ENCODE measurements at places on chromosomes 5 and 9.

DNA sequence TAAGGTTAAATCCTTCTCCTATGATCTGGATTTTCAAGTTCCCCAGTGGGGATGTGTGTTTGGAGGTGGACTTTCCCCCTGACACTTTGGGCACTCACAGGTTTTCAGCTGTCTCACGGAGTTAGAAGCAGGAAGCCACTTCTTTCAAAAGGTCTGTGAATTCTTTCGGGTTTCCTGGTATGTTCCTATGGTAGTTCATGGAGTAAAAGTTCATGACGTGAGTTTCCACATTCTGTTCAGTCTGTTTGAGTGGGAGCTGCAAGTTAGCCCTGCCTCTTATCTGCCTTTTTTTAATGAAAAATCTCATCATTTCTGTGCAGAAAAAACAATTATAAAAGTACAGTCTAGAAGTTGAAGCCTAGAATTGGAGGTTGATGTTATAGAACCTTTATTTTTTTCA lies 24.9 kb upstream of the SNCAIP start:
- DNase-seq = no peak

- DNase-seq = no peak
These were observed 224.7 kb downstream of the NFIB start for GRCh38 chr9:14089051-14089803.

- DNase-seq = peak; percentile 4
These were observed 113.3 kb upstream of the SAP30L start for GRCh38 chr5:154332451-154332850.

DNA sequence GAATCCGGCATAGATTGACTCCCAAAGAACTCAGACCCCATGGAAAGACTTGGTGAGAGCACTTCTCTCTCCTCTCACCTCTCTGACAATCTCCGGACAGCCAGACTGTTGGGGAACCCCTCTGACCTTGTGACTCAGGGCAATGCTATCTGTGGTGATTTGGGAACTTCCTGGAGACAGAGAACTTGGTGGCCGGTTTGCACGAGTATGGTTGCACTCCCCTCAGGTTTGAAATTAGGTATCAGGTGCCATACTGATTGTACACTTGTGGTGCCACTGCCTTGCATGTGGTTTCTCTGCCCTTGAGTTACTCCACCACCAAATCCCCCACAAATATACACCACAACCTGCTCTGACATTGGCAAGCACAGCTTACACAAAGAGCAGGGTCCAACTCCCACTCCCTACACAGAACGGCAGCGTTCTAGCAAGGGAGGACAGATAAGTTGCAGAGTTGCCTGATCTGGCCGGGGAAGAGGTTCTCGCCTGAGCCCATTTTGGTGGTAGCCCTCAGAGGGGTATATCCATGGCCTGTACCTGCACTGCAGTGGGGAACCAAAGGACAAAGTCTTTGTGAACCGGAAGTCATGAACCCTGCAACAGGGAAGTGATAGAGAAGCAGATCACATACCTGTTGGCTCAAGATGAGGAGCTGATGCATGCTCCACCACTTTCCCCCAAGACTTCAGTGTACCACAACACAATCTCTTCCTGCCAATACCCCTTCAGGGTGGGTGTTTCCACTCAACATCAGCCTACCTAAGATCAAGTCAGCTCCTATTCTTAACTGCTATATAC lies 255.1 kb downstream of the MCTP1 start:
- no peak for DNase-seq

DNA sequence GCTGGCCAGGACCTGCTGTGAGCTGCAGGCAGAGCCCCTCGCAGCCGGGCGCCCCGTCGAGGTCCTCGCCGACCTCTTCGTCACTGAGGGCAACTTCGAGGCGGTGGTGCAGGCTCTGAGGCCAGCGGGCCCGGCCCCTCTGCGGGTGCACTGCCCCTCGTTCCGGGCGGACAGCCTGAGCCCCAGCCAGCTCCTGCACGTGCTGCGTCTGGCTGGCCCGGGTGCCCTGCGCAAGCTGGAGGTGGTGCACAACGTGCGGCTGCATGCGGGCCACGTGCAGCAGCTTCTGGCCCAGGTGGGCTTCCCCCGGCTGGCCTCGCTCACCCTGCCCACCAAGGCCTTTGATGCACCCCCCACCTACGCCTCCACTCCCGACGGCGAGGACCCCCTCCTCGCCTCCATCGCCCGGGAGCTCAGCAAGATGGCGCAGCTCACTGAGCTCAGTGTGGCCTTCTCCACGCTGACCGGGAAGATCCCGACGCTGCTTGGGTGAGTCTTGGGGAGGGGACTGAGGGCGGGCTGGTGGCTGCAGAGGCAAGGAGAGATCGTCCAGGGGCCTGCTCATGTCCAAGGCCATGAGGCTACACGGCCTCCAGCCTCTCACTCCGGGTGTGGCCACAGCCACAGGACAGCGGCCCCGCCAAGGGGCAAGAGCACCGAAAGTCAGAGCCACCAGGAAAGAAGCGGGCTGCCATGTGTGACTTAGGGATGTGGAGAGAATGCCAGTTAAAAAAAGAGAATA lies 825 bp downstream of the LRRC14B start:
- DNase-seq = no peak

- no peak for DNase-seq
These were observed 23.3 kb downstream of the PTGES2 start for GRCh38 chr9:128104171-128104618.

DNA sequence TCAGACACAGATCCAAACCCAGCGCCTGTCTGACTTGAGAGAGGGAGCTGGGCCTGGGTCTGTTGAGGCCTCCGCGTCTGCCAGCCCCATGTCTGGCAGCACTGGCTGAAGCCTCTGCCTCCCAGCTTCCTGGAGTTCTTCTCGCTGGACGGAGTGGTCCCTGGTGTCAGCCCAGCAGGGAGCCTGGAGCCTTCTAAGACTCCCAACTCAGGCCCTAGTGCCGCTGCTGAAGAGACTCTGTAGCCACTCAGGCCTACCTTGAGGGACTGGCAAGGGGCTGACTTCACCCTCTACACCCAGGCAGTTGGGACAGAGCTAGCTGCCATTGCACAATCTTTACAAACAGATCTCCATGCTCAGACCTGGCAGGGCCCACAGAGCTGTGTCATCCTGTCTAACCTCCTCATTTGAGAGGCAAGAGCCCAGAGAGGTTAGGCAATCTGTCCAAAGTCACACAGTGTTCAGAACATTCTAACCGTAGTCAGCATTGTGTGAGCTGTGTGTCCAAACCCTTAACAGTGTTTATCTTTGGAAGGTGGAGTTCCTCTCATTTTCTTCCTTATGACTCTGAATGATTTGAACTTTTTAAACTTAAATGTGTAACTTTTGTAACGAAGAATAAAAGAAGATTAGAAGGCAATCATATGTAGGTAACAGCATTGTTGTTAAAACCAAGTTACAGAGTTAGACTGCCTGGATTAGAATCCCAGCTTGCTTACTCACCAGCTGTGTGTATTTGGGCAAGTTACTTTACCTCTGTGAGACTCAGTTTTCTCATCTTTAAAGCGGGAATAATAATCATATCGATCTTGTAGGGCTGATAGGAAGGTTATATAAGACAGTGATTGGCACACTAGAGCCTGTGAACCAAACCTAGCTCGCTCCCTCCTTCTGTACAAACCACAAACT lies 4.6 kb upstream of the DUSP1 start:
- no peak for DNase-seq

DNA sequence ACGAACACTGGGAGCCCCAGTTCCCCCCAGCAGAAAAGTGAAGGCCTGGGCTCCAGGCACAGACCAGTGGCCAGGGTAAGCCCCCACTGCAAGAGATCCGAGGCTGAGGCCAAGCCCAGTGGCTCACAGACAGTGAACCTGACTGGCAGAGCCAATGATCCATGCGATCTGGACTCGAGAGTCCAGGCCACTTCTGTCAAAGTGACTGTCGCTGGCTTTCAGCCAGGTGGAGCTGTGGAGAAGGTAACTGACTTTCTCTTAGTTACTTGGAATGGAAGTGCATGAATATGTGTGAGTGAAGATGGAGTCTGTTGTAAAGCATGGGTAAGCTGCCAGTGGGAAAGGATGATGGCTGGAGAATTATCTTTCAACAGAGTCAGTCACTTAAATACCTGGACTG lies 99.7 kb downstream of the GOLPH3 start:
- no peak for DNase-seq

DNA sequence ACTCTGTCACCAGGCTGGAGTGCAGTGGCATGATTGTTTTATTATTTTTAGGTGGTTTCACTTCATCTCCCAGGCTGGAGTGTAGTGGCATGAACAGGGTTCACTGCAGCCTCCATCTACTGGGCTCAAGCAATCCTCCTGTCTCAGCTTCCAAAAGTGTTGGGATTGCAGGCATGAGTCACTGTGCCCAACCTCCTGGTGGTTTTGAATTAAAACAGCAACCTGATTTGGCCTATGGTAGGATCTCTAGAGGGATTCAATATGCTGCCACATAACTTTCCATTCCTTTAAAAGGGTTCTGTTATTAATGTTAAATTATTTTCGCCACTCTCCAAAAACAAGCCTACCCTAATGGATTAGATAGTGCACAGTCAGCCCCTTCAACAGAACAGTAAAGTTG lies 9.9 kb upstream of the HSPA4 start:
- DNase-seq = no peak

DNA sequence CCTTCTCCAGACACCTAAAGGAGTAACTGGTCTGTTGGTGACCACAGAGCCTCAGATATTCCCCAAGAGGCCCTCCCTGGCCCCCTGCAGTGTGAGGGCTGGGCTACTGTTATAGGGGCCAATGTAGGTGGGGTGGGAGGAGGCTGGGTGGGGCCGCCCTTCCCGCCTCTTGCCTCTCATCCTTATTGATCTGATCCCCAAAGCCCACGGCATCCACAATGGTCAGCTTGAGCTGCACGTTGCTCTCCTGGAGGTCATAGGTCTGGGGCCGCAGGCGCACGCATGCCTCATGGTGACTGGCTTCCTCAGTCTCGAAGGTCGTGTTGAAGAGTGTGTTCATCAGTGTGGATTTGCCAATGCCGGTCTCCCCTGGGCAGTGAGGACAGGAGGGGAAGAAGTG lies 13.0 kb downstream of the SEPTIN8 start:
- no peak for DNase-seq

DNA sequence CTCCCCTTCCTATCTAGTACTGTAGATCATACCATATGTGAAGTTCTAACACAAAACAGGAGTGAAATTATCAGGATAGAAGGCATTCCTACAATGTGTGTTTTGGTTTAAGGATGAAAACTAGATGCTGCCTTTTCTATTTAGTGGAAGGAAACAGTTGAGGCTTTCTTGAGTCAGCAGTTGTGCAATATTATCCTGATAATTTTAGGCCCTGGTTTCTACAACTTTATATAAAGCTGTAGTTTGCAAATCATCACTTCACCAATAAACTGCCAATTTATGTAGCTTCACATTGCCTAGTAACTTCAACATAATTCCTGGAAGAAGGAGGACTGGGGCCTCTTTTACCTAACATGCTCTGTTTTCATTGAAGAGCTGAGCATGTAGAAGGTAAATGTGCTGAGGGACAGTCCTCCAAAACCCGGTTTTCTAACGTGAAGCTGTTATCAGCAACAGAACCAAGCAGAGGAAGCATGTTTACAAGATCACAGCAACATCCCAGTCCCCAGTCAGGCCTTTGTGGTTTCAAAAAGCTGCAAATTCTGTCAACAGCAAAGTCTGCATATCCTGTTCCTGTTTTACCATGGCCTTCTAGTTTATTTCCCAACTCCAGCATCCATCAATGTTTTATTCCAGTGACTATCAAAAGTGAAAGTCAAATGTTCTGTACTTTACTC lies 513.4 kb upstream of the MEF2C start:
- no peak for DNase-seq

DNA sequence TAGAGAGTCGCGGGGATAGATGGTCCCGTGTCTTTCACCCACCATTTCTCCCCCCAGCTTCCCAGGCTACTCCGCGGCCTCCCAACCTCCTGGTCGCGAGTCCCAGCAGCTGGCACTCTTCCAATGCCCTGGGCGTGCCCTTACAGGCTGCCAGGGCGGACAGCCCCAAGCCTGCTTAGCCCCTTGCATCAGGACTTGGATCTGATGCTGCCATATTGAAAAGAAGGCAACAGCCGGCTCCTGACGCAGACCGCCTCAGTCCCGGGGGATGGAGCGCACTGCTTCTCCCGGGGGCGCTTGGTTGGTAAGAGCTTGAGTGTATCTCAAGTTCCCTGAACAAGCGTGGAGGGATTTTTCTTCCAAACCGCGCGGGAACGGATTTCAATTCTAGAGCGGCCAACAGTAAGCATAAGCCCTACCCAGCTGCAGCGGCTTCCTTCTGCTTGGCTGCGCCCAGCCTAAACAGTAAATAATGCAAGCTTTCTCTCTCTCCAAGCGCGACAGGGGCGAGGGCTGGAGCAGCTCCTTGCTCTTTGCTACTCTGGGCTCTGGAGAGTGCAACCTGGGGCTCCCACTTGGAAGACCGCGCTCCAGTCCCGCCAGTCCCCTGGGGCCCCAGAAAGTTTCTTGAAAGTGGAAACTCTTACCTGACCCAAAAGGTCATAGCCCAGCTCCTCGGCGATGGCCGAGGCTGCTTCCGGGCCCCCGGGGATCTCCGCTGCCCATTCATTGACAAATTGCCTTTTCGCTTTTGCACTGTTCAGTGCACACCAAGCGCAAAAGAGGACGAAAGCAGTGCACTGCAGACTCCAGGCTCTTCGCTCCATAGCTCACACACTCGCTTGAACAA lies 607 bp downstream of the PCSK1 start:
- DNase-seq = peak; percentile 49

GRCh38 chr9:83570359-83570758 lies 32.2 kb upstream of the FRMD3 start:
- no peak for DNase-seq

- DNase-seq = no peak
These were observed 33.3 kb downstream of the PPP1R2B start for GRCh38 chr5:156883316-156883875.

DNA sequence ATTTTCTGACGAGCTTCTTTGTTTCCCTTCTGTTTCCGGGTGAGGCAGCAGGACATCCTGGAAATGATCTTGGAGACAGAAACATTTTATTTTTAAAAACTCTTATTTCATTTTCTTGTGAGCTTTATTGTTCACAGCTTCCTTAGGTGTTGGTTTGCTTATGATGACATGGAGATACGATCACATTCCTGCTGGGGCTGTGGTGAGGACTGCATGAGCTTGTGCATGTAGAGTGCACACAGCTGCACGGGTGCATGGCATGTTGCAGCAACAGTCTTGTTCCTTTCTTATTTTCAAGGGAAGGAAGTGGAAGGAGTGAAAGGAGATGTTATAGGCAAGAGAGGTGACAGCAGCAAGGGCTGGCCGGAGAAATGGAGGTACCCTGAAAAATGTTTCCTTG lies 1.2 kb downstream of the BTNL8 start:
- DNase-seq = no peak

- DNase-seq = no peak
These were observed 108.1 kb downstream of the GCNT1 start for GRCh38 chr9:76567086-76567485.

GRCh38 chr9:111870774-111871498 lies 25.7 kb upstream of the UGCG start:
- no peak for DNase-seq

GRCh38 chr9:101727612-101728524 lies 10.6 kb downstream of the GRIN3A start:
- no peak for DNase-seq

- DNase-seq = no peak
These were observed 11.7 kb downstream of the MAP3K1 start for GRCh38 chr5:56827049-56827448.

GRCh38 chr5:6766604-6767093 lies 53.4 kb downstream of the TENT4A start:
- DNase-seq = peak; percentile 73
